ENCODE measurements at places on chromosomes 2 and 18. TPM values are rescaled to one million over a fixed set of nuclear protein-coding genes. Genes with fewer than 3 reads are reported as not detected.

Gene ACMSD
- total RNA-seq: not detected

Gene PROKR1
- total RNA-seq: not detected

GRCh38 chr2:201008296-201008829, 44.9 kb upstream of the ORC2 start:
- no peak for DNase-seq

DNA sequence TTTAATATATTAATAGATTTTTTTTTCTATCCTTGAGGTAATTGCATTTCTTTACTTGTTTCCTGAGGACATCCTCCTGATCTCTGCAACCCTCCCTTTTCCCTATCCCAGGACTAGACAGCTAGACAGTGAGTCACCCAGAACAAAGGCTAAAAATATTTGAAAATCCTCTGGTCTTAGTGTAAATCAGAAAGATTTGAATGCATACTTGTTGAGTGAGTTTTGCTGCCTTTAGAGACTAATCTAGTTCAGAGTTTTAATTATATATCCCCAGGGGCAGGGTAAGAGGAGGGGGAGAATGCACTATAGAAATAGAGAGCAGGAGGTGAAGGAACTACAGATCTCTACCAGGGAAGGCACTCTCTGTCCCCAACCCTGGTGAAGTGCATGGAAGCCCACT, 202.3 kb upstream of the TCF4 start:
- no peak for DNase-seq

- no peak for DNase-seq
Observed at GRCh38 chr18:505483-506122, 5.1 kb upstream of the COLEC12 start.

- DNase-seq: no peak
Observed at GRCh38 chr18:45642238-45642637, 27.0 kb downstream of the SLC14A2 start.

GRCh38 chr2:18799397-18799796, 210.0 kb upstream of the NT5C1B start:
- no peak for DNase-seq

GRCh38 chr18:61948281-61948741, 55.5 kb upstream of the RNF152 start:
- no peak for DNase-seq

DNA sequence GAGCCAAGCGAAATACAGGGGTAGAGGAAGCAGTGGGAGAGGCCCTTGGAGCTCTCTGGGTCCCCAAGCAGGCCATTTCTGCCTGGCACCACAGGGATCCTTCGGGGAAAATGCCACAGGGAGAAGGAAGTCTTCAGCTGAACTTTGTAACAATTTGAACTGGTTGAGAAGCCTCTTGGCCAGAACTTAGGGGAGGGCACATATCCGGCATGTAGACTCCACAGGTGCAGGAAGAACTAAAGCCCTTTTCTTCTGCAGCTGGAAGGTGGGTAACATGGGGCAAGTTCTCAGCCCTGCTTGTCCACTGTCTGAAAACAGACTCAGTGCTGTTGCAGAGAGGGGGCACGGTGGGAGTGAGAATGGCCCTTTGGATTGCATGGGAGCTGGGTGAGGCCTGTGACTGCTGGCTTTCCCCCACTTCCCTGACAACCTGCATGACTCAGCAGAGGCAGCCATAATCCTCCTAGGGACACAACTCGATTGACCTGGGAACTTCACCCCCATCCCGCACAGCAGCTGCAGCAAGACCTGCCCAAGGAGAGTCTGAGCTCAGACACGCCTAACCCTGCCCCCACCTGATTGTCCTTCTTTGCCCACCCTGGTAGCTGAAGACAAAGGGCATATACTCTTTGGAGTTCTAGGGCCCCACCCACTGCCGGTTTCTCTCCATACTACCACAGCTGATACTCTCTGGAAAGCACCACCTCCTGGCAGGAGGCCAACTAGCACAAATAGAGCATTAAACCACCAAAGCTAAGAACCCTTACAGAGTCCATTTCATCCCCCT, 101.6 kb upstream of the FAM136A start:
- DNase-seq: no peak

- no peak for DNase-seq
Observed at GRCh38 chr2:62014102-62014501, 108.6 kb downstream of the COMMD1 start.

Gene GPR17
- 0.24 TPM for total RNA-seq

DNA sequence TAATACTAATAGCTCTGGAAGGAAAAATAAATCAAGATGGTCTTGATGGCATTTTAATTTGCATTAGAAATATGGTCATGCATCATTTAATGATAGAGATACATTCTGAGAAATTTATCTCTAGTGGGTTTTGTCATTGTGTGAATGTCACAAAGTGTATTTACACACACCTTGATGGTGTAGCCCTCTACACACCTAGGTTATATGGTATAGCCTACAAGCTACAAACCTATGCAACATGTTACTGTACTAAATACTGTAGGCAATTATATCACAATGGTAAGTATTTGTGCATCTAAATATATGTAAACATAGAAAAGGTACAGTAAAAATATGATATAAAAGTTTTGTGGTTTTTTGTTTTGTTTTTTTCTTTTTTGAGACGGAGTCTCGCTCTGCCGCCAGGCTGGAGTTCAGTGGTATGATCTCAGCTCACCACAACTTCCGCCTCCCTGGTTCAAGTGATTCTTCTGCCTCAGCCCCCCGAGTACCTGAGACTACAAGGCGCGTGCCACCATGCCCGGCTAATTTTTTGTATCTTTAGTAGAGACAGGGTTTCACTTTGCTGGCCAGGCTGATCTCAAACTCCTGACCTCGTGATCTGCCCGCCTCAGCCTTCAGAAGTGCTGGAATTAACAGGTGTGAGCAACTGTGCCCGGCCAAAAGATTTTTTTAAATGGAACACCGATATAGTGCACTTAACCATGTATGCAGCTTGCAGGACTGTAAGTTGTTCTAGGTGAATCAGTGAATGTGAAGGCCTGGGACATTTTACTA, 83.7 kb upstream of the UBXN4 start:
- no peak for DNase-seq

DNA sequence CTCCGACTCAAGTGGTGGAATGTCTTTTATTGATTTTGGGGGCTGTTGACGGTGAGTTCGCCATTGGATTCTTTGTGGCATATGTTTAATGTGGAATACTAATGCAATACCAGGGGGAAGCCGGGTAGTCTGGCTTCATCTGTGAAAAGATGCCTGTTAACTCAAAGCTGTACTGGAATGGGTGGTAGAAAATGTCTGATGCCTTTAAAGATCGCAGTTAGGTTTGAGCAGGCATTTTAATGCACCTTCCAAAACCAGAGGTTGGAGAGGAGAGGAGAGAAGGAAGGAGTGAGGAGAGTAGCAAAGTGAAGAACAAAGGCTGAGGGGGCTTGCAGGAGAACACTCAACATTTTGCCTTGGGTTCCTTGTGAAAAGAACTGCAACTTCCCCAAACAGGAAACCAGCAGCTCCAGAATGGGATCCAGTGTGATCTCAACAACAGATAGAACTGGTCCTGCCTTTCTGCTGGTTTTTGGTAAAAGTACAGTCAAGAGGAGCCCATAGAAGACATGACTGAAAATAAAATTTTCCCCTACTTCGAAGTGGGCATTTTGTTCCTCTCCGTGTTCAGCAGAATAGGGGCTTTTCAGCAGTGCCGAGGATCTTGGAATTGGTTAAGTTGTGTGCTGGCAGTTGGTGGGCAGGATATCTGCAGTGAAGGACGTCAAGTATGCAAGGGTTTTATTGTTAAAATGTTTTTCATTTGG, 1.5 kb downstream of the ZNF532 start:
- no peak for DNase-seq

Gene ITGB6
- 93.0 TPM for total RNA-seq

GRCh38 chr2:2392332-2392731, 61.3 kb upstream of the MYT1L start:
- DNase-seq: no peak

- DNase-seq: no peak
Observed at GRCh38 chr18:7896805-7897518, 329.8 kb downstream of the PTPRM start.

- DNase-seq: no peak
Observed at GRCh38 chr18:72840109-72840508, 27.7 kb downstream of the NETO1 start.

DNA sequence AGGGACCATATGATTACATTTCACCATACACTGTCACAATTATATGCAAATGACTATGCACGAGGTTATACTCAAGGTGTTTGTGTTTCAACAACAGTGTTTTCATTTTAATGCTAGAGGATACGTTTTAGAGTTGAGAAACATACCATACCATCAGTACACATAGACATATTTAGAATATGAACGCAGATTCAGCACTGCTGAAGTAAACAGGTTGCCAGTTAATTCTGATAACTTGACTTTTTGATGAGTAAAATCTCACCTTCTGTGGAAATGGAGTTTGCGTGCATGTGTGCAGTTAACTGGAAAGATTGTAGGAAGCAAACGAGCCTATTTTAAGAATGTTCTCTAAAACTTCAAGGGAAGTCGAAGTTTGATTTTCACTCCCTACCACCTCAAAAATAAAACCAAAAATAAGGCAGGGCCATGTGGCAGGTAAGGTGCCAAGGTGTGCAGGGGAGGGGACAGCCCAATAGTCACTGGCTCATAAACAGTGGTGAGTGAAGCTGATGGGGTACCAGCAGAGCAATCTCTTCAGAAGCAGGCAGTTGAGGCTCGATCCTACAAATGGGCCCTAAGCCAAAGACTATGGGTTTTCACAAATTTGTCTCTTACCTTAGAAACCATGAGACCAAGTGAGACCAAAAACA, 213.1 kb downstream of the IKZF2 start:
- DNase-seq: no peak

Gene B4GALT6
- 0.55 TPM for total RNA-seq

Gene TEX261
- 36.0 TPM for total RNA-seq

Gene KLHL29
- total RNA-seq: 34.4 TPM

DNA sequence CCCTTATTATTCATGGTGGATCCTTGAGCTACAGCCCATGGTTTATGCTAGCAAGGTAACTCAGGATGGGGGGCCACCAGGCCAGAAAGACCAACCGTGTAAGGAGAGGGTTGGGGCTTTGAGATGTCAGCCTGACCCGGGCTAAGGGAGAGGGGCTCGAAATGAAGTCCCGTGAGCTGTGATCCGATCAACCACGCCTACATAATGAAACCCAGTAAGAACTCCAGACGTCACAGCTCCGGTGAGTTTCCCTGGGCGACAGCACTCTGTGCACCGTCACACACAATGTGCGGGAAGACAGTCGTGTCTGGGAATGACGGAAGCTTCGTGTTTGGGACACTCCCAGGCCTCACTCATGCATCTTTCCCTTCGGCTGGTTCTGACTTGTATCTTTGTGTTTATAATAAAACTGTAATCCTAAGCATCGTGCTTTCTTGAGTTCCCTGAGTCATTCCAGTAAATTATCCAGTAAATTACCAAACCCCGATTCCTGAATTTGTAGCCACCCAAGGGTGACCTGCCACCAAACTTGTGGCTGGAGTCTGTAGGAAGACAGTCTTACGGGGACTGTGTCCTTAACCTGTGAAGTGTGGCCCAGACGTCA, 44.2 kb downstream of the CYP27C1 start:
- no peak for DNase-seq

GRCh38 chr2:18474700-18475099, 85.8 kb downstream of the RDH14 start:
- no peak for DNase-seq

Measured in upper lobe of left lung (tissue), 6 donors.